Stimulated activated CD8-positive, alpha-beta memory T cell treated with anti-CD3 and anti-CD28 coated beads, Interleukin-4, amount 100 ng/mL, for 4 hours (primary cell): ENCODE measurements at places on chromosomes 6 and 20.

DNA sequence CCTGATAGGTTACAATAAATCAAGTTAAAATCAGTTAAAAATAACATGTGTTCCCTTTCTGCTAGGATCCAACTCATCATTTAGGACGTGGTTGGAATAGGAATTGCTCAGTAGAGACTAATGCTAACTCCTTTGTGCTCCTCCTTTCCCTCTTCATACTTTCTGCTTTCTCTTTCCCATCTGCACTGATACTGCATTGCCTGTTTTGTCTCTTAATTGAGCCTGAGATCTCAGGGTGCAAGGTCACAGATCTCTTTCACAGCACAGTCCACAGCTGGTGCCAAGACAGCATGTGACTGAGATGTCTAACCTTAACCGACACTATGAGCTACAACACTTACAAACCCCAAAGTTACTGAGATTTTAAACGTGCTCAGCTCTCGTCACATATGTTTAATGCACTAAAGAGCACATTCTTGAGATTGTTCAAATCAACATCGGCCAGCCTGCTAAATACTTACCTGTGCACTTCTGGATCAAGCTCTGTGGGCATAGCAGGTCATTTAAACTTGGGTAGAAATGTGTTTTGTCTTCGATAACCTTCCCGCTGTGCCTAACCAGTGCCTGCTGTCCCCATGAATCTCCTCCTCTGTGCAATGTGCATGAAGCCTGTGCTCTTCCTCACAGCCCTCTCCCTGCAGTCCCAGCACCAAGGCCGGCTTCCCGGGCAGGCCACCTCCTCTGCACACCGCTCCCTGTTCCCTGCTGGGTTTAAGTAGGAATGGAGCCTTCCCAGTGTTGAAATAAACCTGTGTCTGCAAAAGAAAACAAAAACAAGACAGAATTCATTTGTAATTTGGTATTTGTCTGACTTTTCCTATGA lies 39.6 kb upstream of the AFDN start:
- DNase-seq = no peak

DNA sequence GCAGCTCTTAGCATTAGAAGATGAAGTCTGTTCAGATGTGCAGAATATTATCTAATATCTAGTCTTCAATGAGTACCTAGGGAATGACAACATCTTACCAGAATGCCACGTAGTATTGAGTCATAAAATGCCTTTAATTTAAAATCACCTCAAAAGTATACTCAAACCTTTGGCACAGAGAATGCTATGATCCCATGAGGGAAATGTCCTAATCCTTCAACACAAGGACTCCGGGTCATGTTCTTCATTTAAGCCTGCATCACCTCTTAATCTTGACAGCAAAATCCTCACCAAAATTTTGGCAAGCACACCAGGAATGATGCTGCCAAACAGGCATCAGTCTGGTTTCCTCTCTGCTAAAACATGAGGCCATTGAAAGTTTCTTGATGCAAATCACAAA lies 23.6 kb upstream of the MARCKS start:
- no peak for DNase-seq

- no peak for DNase-seq
Measured at GRCh38 chr6:36957773-36958271, 3.3 kb downstream of the PI16 start.

- DNase-seq = no peak
Measured at GRCh38 chr6:155075930-155076695, 81.0 kb downstream of the TIAM2 start.

DNA sequence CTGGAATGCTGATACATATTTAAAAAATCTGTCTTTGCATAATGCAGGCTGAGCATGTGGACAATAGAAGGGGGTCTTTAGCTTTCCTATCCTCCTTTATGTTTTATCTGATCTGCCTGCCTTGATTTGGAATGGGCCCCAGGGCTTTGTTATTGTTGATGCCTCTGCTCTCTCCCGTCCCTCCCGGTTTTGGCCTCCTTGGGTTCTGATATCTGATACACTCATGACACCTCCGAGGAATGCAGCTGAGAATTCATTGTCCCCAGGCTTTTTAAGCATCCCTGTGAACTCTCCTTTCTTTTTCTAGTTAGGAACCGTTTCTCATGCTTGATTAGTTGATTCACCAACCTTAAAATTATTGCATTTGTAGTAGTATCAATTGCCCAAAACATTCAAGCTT lies 185.5 kb upstream of the RALGAPA2 start:
- no peak for DNase-seq

GRCh38 chr6:47653706-47654105 lies 44.7 kb upstream of the ADGRF4 start:
- DNase-seq = no peak

DNA sequence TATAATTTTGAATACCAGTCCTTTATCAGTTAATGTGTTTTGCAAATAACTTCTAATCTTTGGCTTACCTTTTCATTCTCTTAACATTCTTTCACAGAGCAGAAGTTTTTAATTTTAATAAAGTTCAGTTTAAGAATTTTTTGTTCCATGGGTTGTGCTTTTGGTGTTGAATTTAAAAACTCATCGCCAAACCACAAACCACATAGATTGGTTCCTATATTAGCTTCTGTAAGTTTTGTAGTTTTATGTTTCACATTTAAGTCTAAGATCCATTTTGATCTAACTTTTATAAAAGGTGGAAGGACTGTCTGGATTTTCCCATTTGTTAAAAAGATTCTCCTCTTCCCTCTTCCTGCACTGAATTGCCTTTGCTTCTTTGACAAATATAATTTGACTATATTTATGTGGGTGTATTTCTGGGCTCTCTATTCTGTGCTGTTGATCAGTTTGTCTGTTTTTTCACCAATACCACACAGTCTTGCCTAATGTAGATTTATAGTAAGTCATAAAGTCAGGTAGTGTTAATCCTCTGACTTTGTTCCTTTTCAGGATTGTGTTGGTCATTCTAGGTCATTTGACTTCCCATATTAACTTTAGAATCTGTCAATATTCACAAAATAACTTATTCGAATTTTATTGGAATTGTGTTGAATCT lies 17.5 kb upstream of the SDCBP2 start:
- no peak for DNase-seq

- DNase-seq = no peak
Measured at GRCh38 chr6:87230801-87231200, 75.4 kb downstream of the ZNF292 start.

DNA sequence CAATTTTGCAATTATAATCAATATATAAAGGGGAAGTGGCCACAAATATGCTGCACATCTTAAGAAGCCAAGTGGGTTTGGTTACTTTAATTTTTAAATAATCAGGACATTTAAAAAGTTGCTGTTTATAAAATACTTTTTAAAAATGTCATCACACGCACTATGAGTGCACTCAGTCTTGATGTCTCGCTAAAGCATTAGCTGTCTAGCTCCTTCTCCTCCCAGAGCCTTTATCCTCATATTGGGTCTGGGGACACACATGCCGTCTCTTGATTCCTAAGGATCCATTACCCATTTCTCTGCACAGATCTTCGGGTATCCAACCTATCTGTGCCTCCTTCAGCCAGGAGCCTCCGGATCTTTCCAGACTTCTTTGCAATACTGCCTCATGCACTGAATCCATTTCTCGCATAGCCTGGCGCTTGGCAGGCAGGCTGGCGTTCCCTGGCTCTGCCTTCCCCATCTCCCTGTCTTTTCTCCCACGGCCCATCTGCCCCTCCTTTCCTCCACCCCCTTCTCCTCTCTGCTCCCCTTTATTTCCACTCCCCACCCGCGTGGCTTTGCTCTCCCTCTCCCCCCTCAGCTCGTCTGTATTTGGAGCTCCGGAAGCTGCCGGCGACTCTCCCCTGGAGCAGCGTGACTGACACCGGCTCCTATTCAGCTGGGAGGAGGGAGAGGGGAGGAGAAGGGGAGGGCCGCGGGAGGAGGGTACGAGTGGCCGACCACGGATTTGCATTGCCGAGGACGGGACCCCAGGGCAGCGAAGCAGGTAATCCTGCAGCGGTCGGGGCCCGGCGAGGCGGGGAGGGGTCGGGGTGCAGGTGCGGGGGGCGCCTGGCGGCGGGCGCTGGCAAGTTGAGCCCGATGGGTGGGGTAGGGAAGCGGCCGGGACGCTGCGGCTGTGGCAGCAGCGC lies at the start of gene CAP2:
CAP2 (plus strand) TSS at position 618 of the 914 bp plus-strand sequence. CDS start 27,961 bp downstream, outside the sequence.
- DNase-seq = no peak

GRCh38 chr6:29112135-29112534 lies 4.3 kb downstream of the OR2J3 start:
- no peak for DNase-seq

DNA sequence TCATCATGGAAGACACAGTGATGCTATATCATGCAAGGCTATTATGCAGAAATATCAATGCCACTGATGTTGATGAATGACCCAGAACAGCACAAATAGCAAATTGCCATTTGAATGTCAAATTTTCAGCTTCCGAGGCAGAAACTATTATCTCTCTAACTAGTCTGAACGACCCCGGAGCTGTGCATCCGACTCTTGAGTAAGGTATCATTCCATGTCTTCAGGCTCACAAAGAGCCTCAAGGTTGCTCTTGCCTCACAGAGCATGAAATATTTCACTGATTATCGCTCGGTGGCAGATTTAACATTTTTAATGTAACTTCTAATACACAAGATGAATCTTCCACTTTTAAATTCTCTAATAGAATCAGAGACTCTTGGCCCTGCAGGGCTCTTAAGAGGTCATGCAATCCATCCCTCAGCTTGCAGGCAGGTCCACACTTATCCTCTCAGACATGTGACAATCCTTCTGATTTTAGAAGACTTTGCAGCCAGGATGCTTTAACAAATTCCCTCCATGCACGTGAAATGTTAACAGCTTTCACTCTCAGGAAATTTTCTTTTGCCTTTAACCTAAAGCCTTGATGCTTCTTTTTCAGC lies 221.0 kb downstream of the FRK start:
- no peak for DNase-seq

- DNase-seq = no peak
Measured at GRCh38 chr6:13470238-13471140, 16.9 kb downstream of the GFOD1 start.

DNA sequence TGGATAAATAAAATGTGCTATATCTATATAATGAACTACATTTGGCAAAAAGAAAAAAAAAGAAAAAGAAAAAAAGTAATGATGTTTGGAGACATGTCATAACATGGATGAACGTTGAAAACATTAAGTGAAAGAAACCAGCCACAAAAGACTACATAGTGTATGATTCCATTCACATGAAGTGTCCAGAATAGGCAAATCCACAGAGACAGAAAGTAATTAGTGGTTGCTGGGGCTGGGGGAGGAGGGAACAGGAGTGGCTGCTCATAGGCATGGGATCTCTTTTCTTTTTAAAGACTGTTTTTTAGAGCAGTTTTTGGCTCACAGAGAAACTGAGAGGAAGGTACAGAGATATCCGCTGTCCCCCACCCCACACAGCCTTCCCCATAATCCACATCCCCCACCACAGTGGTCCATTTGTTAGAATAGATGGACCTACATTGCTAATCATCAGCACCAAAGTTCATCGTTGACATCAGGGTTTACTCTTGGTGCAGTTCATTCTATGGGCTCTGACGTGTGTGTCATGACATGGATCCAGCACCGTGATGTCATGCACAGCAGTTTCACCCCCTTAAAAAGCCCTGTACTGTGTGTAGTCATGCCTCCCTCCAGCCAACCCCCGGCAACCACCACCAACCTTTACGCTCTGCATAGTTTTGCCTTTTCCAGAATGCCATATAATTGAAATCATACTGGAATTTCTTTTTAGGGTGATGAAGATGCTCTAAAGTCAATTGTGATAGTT lies 240.9 kb upstream of the RREB1 start:
- no peak for DNase-seq

DNA sequence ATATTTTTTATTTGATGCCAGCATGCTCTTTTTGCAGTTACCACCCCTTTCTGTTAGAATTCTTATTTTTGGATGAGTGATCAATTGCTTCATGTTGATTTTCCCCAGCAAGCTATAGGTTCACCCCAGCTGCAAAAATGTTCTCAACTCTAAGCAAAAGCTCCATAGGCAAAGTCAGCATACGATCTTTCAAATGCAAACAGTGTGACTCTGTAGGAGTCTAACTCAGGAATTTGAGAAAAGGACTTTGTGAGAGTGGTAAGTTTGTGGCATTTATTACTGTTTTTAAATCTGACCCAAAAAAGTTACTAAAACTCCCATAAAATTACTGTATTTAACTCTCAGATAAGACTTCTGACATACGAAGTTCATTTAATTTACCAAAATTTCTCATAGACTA lies 134.9 kb upstream of the HSF2 start:
- DNase-seq = no peak

DNA sequence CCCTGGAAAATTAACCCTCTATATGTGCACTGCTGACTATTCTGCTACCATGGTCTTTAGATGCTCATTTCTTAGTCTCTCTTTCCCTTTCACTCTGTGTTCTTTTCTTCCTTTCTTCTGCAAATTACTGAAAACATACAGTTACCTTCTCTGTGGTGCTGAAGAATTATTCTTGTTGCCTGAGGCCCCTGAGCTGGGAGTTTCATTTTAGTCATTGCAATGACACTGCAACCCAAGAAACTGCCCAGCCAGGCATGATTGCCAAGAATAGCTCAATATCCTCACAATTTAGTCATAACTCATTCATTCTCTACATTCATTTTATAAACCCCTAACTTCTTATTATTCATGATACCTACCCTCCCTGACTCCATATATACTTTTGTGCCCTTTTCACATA lies 245.8 kb upstream of the RAB32 start:
- DNase-seq = no peak

DNA sequence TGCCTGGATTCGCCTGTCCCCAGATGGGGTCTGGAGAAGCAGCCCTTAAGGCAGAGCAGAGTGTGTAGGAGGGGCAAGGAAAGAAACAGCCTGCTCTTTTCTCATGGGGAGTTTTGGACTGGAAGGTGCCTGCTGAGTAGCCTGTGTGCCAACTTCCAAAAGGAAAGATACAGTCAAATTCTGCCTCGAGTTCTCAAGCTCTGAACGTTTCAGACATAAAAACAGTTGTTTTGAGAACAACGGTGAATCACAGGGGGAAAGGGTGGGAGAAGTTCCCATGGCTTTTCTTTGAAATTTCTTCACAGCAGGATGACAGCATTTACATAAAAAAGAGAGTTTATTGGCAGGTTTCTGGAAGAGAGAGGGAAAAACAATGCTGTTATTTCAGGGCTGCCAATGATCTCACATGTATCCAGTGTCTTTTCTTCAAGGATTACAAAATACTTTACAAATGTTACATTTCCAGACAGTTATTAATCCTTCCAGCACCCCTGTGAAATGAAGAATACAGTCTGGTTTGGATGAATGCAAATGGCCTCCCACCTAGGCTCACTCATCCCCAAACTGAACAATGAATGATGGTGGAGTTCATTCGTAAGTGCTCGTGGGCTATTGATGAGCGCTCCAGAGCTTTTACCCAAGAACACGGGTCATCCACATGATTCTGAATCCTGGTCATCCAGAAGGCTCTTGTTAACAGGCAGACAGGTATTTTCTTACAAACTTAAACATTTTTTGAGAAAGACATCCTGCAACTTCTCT lies 33.8 kb upstream of the ECI2 start:
- DNase-seq = no peak
